T-cell (primary cell): ENCODE measurements at places on chromosomes 1 and 21.

GRCh38 chr1:36751525-36751924, 268.8 kb upstream of the CSF3R start:
- no peak for DNase-seq

- DNase-seq: no peak
Observed at GRCh38 chr1:228542981-228543380, 55.8 kb downstream of the RNF187 start.

GRCh38 chr21:44999972-45000636, 60.3 kb downstream of the SLX9 start:
- no peak for DNase-seq

DNA sequence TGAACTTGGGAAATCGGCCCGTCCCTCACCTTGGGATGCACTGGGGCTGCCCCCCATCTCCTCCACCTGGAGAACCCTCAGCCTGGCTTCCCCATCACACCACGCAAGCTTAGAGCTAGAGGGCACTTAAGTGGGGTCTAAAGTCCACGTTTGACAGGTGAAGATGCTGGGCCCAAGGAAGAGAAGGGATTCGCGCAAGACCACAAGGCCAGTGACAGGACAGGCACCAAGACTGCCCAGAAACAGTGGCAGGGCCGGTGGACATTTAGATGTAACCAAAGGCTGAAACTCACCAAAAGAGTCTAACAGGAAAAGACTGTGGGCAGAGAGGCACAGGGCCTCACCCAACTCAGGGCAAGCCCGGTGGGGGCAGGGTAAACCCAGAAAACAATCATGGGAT, 130.8 kb upstream of the EDN2 start:
- no peak for DNase-seq

DNA sequence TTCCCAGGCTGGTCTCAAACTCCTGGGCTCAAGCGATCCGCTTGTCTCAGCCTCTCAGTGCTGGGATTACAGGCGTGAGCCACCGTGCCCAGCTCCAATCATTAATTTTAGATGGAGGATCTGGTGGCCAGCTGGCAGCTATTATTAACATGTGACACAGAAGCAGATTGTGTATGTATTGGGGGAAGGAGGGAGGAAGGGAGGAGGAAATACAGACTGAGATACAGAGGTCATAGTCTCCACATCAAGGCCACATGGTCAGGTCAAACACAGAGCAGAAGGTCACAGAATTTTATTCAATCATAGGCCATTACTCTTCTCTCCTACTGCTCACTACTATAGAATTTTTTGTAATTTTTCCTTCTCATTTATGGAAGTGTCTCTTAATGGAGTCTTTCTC, 57.9 kb upstream of the ADORA3 start:
- no peak for DNase-seq

DNA sequence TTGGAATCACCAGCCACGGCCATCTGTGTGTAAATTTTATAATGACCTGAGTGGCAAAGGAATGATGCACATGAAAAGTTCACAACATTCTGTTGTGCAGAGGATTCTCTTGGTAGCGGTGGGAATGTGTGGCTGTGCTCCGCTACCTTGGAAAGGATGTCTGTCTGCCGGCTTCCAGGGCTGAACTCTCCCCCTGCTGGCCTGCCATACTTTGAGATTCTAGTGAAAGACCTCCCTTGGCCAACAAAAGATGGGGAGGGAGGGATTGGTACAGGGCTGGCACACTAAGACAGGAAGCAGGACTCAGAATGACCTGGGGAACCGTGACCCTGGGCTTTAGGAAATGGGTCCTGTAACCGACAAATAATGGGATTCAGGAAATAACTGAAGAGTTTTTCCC, 194.5 kb upstream of the PLD5 start:
- DNase-seq: no peak

DNA sequence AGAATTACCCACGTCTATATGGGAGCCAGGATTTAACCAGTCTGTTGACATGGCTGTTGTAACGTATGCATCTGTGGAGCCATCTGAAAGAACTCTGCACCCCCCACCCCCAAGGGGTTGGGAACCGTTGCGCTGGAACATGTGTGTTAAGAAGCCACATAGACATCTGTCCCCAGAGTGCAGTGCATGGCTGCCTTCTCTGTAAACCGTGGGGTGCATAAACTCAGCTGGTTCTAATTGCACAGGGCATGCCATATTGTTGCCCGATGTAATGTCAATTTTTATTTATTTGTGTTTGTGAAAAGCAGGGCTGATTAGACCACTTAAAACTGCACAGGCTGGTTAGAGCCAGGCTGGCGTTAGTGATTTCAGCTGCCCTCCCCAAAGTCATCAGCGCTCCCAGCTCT, 70.1 kb upstream of the ROR1 start:
- no peak for DNase-seq

DNA sequence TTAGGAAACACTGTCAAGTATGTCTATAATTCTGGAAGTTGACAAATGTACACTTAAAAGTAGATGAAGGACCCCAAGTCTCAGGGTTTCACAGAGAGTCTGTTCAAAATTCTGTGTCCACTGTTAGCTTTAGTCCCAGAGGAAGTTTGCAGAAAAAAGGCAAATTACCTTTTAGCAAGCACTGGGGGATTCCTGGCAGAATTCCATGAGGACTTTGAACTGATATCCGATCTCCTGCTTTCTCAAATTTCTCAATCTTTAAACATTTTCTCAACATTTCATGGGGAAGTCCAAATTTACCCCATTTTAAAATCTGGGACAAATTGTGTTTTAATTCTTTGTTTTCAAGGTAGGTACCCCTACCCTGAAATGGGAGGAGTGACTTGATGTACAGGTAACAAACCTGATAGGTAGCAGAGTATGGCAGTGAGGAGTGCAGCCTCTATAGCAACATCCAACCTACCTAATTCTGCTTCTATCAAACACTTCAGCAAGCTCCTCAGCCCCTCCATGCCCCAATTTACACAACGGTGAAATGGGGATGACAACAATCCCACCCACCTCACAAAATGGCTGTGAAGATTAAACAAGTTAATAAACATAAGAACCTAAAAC, 344.9 kb downstream of the OMA1 start:
- no peak for DNase-seq

DNA sequence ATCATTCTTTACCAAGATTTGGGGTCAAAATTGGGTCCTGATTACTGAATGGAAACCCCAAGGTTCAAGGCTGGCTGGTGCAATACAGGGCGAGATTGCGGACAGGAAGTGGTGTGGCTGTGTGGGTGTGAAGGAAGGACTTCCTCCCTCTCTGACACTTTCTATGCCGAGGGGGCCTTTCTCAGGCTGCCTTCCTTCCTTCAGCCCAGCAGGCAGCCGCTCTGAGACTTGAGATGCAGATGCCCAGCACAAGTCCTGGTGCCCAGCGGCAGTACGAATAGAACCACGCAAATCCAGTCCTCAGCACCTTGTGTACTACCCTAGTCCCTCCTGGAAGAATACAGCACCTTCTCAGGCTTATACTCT, 16.3 kb downstream of the BATF3 start:
- no peak for DNase-seq

- no peak for DNase-seq
Observed at GRCh38 chr1:64459743-64460142, 10.2 kb upstream of the CACHD1 start.

GRCh38 chr1:234900595-234900994, 228.0 kb downstream of the TOMM20 start:
- DNase-seq: no peak

- no peak for DNase-seq
Observed at GRCh38 chr1:11795238-11795890, 10.4 kb downstream of the MTHFR start.

DNA sequence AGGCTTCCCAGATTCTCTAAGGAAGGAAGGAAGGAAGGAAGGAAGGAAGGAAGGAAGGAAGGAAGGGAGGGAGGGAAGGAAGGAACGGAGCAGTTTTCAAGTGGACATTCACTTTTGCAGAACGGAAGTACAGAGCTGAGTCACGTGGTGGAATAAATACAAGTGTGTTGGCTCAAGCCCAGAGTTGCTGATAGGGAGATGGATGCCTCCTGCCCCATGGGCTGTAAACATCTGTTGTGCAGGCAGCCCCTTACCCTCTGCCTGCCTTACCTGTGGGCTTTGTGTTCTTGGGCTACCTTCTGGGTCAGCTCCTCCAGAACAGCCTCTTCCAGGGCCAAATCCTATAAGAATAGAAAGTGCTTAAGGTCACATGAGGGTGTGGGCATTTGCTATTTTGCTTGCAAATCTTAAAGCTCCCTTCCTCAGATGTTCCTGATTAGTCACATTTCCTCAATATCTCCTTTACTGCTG, 121.7 kb downstream of the SMYD2 start:
- DNase-seq: no peak

DNA sequence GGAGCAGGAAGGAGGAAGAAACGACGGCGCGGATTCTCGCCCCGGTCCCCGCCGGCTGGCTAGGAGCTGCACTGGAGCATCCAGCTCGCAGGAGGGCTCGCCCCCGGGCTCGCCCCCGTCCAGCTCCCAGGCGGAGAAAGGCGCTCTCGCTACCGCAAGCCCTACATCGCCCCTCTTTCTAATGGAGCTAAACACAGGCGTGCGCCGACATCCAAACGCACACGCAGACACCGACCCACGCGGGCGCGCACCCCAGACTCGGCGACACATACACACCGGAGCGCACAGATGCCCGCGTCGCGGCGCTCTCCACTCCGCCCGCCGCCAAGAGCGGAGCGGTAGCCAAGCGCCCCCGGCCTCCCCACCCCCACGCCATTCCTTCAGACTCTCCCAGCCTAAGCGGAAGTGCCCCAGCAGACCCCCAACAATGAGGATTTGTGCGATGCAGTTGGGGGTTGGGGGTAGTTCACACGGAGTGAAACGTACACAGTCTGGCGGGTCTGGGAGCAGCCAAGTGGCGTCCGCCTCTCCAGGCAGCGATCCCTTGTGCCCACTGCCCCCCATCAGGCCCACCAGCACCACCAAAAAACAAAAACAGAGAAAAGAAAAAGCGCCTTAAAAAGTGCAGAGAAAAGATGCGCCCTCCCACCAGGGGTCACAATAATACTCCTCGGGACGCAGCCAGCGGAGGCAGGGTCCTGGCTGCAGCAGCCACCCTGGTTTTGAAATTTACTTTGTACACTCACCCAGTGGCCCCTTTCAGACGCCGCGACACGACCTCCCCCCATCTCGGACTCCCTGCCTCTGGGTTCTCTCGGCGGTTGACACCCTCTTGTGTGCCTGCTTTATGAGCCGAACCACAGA, 1.4 kb downstream of the DAB1 start:
- DNase-seq: no peak

GRCh38 chr1:20136249-20136648, 2.9 kb upstream of the PLA2G2F start:
- DNase-seq: no peak

- DNase-seq: no peak
Observed at GRCh38 chr1:212607206-212607912, 1.2 kb upstream of the ATF3 start.
